ENCODE measurements at places on chromosomes 16 and 17.

- no peak for DNase-seq
Observed at GRCh38 chr17:58468944-58469343, 19.3 kb downstream of the HSF5 start.

DNA sequence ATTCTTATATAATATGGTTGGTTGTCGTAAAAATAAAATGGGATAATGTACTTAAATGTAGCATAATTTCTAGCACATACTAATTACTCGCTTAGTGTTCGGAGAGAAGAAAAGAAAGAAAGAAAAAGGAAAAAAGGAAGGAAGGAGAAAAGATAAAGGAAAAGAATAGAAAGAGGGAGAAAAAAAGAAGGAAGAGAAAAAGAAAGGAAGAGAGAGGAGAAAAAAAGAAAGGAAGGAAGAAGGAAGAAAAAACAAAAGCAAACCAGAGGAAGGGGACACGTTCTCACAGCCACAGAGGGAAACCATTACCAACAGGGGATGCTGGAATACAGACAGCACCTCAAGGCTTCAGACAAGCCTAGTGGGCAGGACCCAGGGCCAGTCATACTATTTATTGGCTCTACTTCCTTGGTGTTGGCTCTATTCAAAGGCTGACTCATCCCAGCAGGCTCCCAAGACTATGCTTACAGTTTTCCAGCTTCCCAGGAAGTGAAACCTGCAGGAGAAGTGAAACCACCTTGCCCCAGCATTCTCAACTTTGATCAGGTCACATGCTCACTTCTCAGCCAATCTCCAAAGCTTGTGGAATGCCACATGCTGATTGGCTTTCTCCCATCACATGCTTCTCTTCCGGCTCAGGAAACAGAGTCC, 273.5 kb upstream of the IRX5 start:
- no peak for DNase-seq

DNA sequence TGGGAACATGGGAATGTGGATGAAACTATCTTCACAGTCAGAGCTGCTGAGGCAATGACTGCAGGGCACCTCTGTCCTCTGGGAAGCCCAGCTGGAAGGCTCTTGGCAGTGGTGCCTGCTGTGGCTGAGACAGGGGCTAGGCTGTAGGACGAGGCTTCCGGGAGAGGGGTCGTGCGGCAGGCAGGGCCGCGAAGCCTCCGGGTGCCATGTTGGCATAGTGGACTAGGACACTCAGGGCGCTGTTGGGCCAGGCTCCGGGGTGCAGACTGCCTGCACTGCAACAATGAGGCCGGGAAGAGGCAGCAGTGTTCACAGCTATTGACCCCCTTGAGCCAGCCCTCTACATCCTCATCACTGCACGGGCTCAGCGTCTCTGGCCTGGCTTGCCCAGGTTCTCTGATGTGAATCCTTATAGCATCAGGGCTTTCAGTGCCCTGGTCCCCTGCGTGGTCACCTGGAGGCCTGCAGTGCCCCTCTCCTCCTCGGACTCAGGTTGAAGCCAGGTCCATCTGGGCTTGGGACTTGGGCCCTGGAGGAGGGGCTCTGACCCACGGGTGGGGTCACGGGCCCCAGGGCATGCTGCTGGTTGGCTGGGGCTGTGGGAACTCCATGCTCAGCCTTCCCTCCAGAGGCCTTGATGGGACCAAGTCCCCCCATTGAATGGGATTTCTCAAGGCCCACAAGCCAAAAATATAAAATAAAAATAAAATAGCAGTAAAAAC, 91.6 kb downstream of the TNFRSF13B start:
- no peak for DNase-seq

GRCh38 chr16:2398520-2398919, 30.7 kb upstream of the CCNF start:
- DNase-seq = no peak

DNA sequence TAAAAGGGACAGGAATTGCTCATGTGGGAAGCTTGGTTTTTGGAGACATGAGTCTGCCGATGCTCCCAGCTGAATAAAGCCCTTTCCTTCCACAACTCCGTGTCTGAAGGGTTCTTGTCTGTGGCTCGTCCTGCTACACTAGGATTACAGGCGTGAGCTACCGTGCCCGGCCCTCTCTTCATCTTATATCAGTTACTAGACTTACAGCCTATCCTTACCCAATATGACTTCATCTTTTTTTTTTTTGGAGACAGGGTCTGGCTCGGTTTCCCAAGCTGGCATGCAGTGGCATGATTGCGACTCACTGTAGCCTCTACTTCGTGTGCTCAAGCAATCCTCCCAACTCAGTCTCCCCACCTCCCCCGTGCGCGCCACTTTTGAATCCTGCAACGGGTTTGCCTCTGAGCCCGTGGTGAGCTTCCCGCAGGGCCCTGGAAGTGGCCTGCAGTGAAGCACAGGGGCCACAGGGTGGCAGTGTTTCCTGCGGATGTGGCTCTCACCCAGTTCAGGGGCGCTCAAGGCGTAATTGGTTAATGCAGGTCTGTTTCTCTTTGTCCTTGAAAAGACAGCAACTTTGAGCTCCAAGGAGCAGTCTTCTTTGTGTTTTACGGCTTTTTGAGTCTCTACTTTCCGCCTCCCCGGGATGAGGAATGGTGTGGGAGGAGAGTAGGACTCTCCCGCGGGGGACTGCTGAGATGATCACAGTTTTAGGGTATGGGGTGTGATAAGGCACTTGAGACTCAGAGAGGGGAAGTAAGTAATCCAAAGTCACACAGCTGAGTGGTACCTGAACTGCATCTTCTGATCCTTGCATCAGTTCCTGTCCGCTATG, 22.7 kb upstream of the GPRC5B start:
- peak; percentile 75 for DNase-seq

GRCh38 chr17:75897160-75898019, 639 bp upstream of the TRIM65 start:
- no peak for DNase-seq

- DNase-seq = no peak
Observed at GRCh38 chr17:78032166-78032565, 73.7 kb downstream of the TNRC6C start.

DNA sequence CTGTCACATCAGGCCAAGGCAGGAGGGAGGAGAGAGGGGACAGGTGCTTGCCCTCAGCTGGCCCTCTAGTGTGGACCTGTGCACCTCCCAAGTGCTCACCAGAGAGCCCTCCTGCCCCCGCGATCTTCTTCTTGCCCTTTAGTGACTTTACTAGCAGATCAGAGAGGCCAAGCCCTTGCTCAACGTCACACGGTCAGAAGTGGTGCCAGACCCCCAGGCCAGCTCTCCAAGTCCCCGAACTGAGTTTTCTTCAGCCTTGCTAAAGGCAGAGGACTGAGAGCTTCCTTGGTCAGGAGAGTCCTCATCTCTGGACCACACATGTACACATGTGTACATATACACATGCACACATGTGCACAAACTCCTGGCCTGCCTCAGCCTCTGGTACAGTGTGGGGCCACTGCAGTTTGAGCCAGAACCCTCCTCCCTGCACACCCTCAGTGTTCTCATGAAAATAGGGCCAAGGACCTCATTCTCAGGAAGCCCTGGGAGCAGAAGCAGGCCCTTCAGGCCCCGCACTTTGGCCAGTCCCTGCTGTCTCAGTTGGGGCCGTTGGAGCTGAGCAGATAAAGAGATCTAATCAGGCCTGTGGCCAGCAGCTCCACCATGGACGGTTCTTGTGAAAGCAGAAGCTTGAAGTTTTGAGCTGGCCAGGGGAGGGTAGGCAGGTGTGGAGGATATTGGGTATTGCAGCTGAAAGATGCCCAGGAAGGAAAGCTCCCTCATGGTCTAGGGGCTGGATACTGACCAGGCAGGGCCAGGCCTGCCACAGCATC, 7.4 kb upstream of the EPX start:
- no peak for DNase-seq

GRCh38 chr16:86245351-86245750, 265.0 kb upstream of the FOXF1 start:
- no peak for DNase-seq

- no peak for DNase-seq
Observed at GRCh38 chr17:59510611-59511010, 54.8 kb upstream of the DHX40 start.

GRCh38 chr17:83192161-83192788, 112.9 kb downstream of the METRNL start:
- no peak for DNase-seq

- DNase-seq = no peak
Observed at GRCh38 chr17:37299257-37299980, 76.4 kb upstream of the C17orf78 start.

DNA sequence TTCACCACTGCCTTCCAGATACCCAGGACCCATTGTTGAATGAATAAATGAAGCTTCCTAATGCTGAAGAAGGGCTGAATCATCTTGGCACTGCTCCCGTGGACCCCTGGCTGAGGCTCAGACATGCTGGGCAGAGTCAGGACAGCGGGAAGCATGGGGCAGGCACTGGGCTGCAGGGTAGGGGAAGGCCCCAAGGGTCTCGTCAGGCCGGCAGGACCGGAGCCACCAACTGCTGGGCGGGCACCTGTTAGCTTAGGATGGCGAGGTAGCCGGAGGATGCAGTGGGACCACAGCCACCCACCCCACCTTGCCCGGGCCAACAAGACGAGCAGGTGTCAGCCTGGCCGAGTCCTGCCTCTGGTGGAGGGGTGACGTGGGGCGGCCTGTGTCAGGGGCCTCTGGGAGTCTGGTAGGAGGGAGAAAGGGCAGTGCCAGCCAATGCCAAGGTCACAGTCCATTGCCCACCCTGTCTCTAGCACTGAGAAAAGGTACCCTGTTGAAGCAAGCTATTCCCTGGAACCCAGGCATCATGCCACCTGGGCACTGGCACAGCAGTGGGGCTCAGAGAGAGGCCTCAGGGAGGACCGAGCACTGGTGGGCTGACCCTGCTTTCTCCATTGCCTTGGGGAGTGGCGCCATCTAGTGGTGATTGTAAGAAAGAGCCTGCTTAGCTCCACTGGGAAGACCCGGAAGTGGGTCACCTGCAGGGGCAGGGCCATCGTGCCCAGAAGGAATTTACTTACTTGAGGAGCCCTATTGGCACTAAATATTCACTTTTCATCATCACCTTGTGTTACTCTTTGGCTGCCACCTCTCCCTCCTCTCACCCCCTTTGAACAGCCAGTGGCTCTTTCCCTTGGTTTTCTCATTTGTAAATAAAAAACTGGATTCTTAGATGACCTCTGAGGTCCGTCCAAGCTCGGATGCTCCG, 3.0 kb upstream of the DLX3 start:
- peak; percentile 87 for DNase-seq

- no peak for DNase-seq
Observed at GRCh38 chr17:80948976-80949450, 42.6 kb upstream of the CHMP6 start.

- DNase-seq = no peak
Observed at GRCh38 chr16:2366660-2367309, 26.3 kb upstream of the ABCA3 start.

- DNase-seq = no peak
Observed at GRCh38 chr17:74981318-74981978, 6.0 kb upstream of the CDR2L start.

- DNase-seq = no peak
Observed at GRCh38 chr16:78290872-78291591, 191.6 kb downstream of the WWOX start.

DNA sequence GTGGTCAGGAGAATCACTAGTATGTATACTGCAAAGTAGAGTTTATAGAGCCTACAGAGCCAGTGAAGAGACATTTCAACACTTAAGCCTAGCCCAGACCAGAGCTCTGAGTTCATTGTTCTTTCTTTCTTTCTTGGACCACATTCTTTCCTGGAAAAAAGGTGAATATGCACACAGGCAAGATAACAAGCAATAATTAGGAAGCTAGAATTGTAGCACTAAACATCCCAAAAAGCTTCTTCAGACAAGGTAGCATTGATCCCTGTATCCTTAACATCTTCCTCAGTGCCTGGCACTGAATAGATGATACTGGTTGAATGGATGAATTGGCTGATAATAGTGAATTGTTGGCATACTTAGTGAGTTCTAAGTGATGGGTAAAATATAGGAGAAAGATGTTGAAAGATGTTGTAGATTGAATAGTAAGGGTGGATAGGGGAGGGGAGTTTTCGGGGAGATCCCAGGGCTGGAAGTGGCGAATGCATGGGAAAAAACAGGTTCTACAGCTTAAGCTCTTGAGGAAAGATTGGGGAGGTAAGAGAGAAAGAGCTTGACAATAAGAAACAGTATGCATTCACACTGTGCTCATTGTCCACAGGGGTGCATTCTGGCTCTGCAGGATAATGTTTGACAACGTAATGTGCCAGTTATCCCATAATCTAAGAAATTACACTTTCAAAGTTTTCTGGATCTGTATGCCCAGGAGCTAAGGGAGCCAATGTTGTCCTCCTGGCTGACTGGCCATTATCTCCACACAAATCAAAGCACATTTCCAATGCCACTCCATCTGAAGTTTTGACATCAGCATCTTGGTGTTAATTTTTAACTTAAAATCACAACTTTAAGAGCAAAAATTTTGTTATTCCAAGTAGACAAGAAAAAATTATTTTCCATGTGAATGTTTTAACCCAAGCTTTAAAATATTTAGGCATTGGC, 35.6 kb downstream of the TUBD1 start:
- no peak for DNase-seq

- DNase-seq = peak; percentile 20
Observed at GRCh38 chr17:82400830-82401229, 17.3 kb upstream of the HEXD start.

GRCh38 chr17:68640242-68640989, 39.2 kb upstream of the FAM20A start:
- no peak for DNase-seq
